ENCODE measurements at places on chromosomes 1 and 21.
A peak's percentile ranks its signal among the peaks of the same experiment; 100 is the strongest.

- DNase-seq, result no peak
Measured at GRCh38 chr1:202015662-202015937, 5.2 kb downstream of the ELF3 start.

DNA sequence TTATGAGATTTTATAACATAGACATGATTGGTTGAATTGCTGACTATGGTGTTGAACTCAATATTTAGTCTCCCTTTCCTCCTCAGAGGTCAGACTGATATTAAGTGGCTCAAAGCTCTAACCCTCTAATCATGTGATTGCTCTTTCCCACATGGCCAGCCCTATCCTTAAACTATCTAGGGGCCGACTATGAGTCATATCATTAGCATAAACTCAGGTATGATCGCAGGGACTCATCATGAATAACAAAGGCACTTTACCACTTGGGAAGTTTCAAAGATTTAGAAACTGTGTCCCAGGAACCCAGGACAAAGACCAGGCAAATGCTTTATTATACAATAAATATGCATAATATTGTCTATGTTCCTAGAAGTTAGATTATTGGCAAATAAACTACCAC, 894.6 kb upstream of the NEGR1 start:
- DNase-seq, result no peak

- DNase-seq, result no peak
Measured at GRCh38 chr1:11858968-11859871, 475 bp upstream of the NPPB start.

- no peak for DNase-seq
Measured at GRCh38 chr1:27643600-27644368, 8.8 kb upstream of the FGR start.

DNA sequence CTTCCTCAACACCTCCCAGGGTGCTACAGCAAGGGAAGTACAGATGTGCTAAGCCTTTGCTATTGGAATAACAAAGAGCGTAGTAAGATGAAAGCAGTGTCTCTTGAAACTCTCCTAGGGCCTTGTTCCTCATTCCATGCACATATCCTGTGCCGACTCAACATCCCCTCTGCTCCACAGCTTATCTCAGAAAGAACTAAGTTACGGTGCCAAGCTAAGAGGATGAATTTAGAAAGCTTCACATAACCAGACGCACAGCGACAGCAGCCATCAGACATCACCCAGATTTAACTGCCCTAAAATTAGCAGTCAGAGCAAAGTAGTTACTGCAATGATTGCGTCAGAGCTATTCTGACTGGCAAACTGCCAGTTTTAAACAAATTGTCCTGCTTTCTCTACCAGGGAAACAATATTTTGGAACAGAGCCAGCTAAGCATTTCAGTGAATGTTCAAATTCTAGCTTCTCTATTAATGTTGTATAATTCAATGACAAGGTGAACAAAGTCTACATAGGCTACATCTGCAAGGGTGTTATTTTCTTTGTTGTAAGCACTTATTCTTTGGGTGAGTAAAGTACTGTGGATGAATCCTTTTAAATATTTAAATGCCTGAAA, 9.5 kb downstream of the SIPA1L2 start:
- DNase-seq, result peak; percentile 90

DNA sequence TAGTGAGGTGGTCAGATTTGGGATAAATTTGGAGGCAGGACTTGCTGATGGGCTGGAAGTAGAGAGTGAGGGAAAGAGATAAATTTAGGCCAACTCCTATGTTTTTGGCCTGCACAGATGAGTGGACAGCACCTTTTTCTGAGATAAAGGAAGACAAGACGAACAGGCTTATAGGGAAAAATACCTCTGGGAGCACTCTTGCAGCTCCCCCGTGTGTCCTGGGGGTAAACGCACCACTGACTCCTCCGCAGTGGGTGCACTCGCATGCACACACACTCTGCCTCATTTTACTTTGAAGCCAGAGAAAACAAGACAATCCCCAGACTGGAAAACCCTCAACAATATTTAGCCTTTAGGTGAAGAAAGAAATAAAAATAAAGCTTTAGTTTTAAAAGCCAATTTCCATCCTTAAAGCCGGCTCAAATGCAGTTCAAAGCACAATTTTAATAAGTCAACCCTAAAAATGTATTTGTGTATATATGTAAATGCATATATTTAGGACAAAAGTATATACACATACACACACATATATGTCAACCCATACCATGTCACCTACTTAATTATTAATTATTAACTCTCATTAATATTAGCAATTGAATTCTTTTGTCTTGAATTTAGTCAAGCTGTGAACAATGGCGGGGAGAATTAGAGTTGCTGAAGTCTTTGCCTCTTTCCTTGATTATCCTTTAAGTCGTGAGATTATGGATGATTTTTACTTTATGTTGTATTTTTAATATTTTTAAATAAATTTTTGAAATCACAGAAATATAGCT, 341.8 kb downstream of the ZNF326 start:
- DNase-seq, result no peak

DNA sequence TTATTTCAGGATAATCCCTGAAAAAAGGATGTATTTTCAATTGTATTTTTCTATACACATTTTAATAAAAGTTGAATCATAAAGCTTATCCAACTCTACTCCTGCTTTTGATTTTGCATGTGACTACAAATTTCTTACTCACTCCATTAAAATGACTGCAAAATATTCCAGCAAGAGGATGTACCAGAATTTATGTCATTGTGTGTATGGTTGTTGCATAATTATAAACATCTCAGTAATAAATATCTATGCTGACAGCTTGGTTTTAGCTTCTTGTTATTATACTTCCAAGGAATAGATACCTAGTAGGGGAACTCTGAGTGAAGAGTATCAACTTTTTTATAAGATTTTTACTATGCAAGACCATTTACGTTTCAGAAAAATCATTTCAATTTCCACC, 463.2 kb upstream of the RUNX1 start:
- no peak for DNase-seq

- no peak for DNase-seq
Measured at GRCh38 chr1:161200992-161201835, 953 bp upstream of the NDUFS2 start.

DNA sequence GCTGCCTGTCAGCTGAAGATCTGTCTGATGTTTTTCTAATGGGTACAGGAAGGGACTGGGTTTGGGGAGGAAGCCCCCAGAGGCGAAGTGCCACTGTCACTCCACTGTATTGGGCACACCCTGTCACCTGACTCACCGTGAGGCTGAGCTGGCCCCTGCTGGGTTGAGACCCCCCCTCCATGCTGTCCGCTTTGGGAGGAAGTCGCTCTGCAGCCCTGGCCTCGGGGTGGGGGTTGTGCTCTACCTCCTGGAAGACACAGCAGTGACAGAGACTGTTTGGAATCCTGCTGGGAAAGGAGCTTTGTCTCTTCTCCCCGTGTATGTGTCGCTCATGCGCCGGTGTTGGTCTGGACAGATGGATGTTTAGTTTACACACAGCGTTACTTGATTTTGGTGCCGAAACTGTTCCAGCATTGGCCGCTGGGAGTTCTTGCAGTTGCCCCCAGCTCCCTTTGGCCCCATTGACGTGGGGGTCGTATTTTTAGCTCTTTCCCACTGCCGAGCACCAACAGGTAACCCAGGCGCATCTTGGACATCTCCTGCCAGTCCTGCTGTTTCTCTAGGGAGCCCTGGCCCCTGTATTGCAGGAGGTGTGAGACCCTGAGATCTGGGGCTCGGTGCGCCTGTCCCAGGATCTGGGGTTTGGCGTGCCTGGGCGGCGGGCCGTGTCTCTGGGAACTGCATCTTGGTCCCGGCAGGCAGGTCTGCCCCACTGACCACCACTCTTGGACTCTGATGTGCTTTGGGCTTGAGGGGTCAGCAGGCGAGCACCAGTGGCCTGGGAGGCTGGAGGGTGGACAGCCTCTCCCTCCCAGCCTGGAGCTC, 30.3 kb downstream of the SLX9 start:
- DNase-seq, result no peak

All from NCI-H1048 (cell line).